Endothelial cell (in vitro differentiated cells): ENCODE measurements at places on chromosomes 13 and 19.
A peak's percentile ranks its signal among the peaks of the same experiment; 100 is the strongest.

DNA sequence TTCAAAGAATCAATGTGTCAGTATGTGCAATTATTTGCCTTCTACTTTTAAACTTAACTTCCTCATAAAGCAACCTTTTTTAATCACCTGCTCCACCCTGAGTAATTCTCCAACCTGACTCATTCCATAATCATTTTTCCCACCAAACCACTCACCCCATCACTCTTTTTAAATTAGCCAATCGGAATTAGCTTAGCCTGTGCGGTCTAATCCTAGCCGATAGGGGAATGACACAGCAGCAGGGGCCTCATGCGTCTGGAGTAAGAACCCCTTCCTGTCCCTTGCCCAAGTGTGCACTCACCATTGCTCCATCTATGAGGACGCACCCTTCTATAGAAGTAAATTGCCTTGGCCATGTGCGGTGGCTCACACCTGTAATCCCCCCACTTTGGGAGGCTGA, 27.4 kb upstream of the ZNF83 start:
- no peak for DNase-seq

DNA sequence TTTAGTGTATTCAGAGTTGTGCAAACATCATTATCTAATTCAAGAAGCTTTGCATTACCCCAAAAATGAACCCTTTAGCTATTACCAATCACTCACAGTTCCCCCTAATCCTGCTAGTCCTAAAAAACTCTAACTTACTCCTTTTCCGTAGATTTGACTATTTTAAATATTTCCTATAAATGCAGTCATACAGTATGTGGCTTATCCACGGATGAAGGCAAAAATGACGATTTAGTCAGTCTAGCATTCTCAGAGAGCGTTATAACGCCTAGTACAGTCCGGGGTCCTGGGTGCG, 587 bp upstream of the ZNF383 start:
- DNase-seq, result no peak

GRCh38 chr13:25253702-25254101, 33.6 kb downstream of the MTMR6 start:
- DNase-seq, result no peak

DNA sequence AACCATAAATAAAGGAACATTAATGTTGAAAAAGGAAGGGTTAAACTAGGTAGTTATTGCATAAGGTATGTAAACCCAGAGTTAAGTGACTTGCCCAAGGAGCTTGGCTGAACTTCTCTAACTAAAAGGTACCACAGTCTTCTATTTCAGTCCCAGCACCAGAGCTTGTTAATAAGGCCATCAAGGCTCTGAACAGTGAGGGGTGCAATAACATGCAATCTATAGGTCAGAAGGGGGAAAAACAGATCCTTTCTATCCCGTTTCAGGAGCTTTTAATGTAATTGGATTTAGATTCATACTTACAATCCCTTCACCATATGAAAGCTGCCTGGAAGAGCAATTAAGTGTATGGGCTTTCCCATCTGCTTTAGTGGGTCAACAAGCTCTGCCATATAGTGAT, 441.5 kb upstream of the SPRY2 start:
- DNase-seq, result no peak

DNA sequence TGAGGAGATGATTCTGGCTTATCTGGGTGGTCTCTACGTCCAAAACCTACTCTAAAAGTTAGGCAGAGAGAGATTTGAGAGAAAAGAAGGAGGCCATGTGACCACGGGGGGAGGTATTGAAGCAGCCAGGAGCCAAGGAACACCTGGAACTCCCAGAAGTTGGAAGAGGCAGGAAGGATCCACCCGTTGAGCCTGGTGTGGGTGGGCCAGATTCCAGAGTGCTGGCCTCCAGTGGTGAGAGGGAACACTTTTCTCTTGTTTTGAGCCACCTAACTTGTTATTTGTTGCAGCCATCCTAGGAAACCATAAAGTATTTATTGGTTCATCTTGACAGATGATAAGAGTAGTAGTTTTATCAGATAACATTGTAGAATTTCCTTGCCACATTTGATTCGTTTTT, 396.9 kb downstream of the MYO16 start:
- DNase-seq, result no peak

GRCh38 chr13:30339738-30340330, 32.5 kb upstream of the KATNAL1 start:
- no peak for DNase-seq

GRCh38 chr19:15378534-15379082, 979 bp downstream of the AKAP8 start:
- DNase-seq, result peak; percentile 37

GRCh38 chr19:46216612-46217011, 12.9 kb upstream of the IGFL1 start:
- DNase-seq, result no peak

- DNase-seq, result no peak
Measured at GRCh38 chr19:32661318-32661717, 13.7 kb downstream of the ANKRD27 start.

- no peak for DNase-seq
Measured at GRCh38 chr13:111654531-111654930, 334.1 kb downstream of the TEX29 start.

GRCh38 chr19:43330726-43331434, 22.6 kb upstream of the CD177 start:
- no peak for DNase-seq

- DNase-seq, result peak; percentile 59
Measured at GRCh38 chr19:10699650-10700335, 1.4 kb upstream of the QTRT1 start.

- no peak for DNase-seq
Measured at GRCh38 chr19:5285955-5286354, 54.7 kb downstream of the PTPRS start.

- no peak for DNase-seq
Measured at GRCh38 chr13:108044954-108045353, 170.4 kb downstream of the LIG4 start.

- DNase-seq, result no peak
Measured at GRCh38 chr13:25973576-25973975, 78.2 kb downstream of the SHISA2 start.

DNA sequence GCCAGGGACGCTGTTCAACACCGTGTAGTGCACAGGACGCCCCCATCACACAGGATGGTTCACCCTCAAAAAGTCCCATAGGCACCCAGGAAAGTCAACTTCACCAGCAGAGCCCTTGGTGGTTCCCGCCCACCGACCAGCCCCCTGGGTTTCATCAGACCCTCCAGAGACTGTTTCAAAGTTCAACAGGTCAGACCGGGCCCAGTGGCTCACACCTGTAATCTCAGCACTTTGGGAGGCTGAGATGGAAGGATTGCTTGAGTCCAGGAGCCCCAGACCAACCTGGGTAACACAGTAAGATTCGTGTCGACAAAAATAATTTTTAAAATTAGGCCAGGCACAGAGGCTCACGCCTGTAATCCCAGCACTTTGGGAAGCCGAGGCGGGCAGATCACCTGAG, 61.0 kb downstream of the MYO9B start:
- no peak for DNase-seq

DNA sequence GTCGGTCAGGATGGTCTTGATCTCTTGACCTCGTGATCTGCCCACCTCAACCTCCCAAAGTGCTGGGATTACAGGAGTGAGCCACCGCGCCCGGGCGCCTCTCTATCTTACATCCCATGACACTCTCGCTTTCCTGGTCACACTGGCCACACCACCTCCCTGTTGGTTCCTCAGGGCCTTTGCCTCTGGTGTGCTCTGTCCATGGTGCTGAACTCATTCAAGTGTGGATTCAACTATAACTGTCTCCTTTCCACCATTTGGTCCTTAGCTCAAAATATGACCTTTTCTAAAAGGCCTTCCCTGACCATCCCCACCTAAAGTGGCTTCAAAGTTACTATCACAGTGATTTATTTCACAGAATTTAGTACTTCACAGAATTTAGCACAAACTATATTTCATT, 3.7 kb upstream of the SMIM17 start:
- DNase-seq, result no peak

DNA sequence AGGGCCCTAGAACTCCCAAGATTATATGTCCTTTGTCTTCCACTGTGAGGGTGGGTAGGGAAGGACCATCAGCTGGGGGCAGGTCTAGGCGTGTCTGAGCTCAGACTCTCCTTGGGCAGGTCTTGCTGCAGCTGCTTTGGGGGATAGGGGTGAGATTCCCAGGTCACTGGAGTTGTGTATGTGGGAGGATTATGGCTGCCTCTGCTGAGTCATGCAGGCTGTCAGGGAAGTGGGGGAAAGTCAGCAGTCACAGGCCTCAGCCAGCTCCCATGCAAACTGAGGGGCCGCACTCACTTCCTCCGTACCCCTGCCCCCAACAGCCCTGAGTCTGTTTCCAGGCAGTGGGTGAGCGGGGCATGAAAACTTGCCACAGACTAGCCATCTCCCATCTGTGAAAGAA, 600.8 kb downstream of the DIAPH3 start:
- no peak for DNase-seq

DNA sequence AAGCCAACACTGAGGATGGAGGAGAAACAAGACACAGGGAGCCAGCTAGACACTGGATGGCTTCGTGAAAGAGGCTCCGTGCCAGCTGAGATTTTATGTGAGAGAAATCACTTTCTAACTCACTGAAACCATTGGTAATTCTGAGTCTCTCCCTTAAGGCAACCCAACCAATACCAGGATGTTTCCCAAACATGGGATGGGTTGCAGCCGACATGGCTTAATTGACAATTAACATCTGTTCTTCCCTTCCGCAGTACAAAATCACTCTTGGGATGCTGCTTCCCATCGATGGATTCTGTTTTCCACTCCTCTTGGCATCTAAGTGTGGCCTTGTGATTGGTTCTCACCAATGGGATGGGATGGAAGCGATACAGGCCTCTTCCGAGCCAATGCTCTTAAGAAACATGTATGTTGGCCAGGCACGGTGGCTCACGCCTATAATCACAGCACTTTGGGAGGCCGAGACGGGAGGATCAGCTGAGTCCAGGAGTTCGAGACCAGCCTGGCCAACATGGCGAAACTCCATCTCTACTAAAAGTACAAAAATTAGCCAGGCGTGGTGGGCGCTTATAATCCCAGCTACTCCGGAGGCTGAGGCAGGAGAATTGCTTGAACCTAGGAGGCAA, 2.3 kb upstream of the ZNF787 start:
- DNase-seq, result no peak

DNA sequence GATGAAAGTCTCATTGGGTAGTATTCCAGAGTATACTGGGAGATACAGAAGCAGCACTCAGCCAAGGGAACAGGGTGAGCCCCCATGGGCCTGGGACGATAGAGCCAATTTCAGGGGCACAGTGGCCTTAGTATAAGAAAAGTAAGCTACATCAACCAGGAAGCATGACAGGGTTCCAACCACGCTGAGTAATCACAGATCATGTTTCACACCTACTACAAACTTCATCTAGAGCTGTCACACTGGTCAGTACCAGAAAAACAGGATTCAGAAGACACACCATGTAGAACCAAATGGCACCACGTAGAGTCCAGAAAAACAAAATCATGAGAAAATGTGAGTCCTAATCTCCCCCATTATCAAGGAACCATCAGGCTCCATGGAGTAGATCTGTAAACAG, 1292.4 kb upstream of the MIR17HG start:
- DNase-seq, result no peak

DNA sequence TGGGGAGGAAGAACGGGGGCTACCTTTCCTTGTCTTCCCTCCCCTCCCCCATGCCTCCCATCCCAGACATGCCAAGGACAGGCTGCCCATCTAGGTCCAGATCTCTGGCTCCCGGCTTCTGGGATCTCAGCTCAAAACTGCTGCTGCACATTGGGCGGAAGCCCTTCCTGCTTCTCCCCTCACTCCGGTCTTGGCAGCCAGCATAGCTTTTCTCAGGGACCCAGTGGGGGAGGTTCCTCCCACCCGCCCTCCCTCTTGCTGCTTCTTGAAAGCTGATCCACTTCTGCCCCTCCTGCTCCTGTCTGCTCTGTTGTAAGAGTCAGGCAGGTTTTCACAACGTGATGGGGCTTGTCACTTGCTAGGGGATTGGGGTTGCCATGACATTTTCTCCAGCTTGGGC, 21.7 kb upstream of the RNF17 start:
- DNase-seq, result no peak

DNA sequence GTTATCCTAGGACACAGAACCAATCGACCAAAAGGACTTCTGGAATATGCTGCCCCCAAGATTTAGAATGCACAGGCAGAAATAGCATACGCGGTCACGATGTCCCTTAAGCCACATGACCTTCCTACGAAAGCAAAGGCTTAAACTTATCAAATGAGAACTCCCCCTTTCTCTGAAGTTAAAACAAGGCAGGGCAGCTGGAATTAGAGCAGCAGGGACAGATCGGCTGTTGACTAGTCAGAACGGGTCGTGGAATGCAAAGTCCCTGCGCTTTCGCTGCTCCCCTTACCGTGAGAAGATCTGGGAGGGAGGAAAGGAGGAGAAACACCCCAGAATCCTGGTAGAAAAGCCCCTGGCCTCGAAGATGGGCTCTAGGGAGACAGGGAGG, 799 bp upstream of the USPL1 start:
- peak; percentile 47 for DNase-seq

DNA sequence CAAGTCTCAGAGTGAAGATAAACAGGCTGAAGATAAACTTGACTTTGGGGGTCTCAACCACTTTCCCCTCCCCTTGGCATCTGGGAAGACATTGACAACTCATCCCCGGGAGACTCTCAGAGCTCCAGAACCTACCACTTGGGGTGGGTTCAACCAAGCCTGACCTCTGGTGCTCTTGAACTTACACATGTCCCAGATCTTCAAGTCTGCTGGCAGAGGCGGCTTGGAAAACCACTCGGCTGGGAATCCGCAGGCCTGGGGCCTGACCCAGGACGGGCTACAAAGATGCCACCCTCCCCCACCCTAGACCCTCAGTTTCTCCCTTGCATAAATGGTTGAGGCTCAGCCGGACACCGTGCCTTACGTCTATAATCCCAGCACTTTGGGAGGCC, 512 bp downstream of the LRRC8E start:
- no peak for DNase-seq

GRCh38 chr13:43297967-43298678, 274.7 kb downstream of the DNAJC15 start:
- DNase-seq, result no peak

DNA sequence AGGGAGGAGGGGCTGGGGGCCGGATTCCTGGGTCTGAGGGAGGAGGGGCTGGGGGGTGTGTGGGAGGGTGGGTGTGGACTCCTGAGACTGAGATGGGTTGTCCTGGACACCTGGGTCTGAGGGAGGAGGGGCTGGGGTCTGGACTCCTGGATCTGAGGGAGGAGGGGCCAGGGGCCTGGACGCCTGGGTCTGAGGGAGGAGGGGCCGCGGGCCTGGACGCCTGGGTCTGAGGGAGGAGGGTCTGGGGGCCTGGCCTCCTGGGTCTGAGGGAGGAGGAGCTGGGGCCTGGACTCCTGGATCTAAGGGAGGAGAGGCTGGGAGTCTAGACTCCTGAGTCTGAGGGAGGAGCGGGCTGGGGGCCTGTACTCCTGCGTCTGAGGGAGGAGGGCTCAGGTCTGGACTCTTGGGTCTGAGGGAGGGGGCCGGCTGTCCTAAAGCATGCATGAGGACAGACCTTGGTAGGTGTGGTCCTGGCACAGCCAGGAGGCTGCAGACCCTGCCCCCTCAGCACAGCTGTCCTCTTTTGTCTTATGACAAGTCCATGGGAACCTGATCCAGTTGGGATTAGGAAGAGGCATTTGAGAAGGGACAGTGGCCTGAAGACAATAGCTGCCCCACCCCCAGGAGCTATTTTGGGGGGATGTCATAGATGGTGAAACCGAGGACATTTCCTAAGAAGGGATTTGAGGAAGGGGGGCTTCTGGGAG, 1.3 kb downstream of the TNNT1 start:
- no peak for DNase-seq

GRCh38 chr13:97586941-97587340, 153.0 kb downstream of the RAP2A start:
- no peak for DNase-seq

- no peak for DNase-seq
Measured at GRCh38 chr13:41213919-41214318, 19.6 kb upstream of the KBTBD7 start.
